ENCODE measurements at places on chromosomes 7 and 10.
A peak's percentile ranks its signal among the peaks of the same experiment; 100 is the strongest.

DNA sequence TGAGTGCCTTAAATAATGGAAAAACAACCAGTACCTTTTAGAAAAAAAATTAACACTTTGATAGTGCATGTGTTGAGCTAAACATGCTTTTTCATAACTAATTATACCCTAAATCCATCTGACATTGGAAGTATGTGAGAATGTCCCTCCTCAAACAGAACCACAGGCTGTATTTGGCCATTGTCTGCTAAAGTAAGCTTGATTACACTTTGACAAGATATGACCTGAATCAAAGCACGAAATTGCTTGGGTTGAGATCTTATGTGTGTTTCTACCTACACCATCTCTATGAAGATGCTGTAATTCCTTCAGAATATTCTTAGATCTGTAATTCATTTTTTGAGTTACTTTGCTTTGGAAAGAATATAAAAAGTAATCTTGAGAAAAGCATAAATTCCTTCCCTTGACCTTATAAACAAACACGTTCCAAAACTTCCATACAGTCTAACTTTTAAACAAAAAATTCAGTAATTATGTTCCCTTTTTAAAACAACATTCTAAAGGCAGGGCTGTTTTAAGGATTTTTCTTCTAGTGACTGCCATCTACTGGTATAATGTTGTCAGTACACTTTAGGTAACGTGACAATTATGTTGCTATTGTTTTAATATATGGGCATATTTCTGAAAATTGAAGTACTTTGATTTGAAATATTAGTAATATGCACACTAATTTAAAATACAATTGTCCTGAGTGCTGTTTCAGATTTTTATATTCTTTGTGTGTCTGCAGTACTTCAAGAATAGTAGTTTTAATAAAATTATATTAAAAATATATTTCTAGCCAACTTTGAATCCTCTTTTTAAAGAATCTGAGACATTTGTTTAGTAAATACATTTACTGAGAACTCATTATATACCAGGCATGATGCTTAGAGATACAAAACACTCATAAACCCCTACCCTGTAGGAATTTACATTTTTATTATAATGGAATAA lies 20.9 kb downstream of the CD36 start:
- DNase-seq = no peak

DNA sequence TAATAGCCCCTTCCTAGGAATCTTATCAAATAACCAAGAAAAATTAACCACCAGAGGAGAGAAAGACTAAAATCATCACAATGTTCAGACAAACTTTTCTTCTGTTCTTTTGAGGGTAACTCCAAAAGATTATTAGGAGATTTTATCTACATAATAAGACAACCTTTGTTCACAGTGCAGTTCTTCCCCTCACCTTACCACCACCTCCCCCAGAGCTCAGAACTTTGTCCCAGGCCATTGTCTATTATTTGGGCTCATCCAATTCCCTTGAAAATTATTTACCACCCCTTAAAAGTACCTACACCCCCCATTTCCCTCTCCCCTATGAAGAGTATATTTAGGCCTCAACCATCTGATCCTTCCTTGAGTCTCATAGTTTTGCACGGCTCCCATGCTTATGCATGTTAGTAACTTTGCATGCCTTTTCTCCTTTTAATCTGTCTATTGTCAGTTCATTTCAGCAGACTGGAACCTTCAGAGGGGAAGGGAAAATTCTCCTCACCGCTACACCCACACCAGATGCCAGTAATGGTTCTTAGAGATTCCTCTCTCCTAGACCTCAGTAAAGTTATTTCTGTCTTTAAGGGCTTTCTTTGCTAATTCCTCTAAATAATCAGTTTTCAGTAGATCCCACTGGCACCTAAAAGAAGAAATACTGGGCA lies 234.9 kb downstream of the SKIDA1 start:
- no peak for DNase-seq

- DNase-seq = no peak
Observed at GRCh38 chr7:135964791-135965190, 12.4 kb downstream of the MTPN start.

DNA sequence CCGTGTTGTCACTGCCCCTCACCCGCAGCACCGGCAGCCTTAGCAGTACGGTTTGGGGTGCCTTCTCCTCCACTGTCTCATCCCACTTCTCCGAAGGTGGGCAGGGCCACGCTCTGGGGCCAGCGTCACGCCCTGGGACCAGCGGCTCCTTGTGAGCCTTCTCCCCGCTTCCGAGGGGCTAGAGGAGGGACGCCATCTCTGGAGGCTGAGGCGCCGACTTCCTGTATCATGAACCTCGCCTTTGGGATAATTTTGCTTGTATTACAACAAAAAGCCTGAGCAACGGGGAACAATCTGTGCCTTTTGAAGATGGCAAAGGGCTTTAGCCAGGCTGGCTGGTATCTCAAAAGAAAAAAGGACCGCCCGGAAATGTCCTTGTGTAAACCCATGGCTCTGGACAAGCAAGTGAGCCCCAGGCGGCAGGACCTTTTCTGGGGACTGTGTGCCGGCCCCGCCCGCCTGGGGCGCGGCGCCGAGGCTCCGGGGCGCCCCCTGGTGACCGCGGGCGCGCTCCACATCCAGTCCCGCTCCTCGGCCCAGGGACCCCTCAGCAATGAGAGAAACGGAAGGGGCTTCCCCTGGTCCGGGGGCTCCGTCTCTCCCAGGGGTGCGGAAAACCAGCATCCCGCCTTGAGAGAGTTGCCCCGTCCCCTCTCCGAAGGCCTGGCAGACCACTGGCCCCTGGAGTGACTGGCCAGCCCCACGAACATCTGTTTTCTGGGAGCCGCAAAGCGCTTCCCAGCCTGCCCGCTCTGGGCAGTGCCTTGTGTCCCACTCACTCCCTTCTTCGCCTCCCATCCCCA lies 3.8 kb downstream of the DEPP1 start:
- no peak for DNase-seq

- peak; percentile 69 for DNase-seq
Observed at GRCh38 chr10:88064608-88065382, 201.4 kb downstream of the PTEN start.

DNA sequence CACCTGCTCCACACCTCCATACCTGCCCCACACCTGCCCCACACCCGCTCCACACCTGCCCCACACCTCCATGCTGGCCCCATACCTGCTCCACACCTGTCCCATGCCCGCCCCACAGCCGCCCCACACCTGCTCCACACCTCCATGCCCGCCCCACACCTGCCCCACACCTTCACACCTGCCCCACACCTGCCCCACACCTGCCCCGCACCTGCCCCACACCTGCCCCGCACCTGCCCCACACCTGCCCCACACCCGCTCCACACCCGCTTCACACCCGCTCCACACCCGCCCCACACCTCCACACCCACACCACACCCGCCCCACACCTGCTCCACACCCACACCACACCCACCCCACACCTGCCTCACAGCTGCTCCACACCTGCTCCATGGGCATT lies 53.0 kb downstream of the PARP12 start:
- no peak for DNase-seq

DNA sequence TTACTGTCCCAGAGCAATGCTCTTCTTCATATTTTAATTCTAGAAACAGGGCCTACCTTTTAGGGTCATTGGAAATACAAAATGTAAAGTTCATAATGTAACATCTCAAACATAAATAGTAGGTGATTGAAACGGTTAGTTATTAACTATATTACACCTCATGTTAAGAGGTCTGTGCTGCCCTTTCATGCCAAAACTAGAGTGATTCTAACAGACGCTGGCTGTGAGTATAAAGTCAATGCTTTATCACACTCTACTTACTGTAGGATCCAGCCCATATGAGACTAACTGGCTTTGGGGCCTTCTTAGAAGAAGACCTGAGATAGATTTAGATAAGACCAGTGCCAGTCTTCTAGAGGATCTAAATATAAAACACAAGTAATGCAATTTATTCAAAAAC lies 966.1 kb upstream of the SORCS1 start:
- DNase-seq = no peak

DNA sequence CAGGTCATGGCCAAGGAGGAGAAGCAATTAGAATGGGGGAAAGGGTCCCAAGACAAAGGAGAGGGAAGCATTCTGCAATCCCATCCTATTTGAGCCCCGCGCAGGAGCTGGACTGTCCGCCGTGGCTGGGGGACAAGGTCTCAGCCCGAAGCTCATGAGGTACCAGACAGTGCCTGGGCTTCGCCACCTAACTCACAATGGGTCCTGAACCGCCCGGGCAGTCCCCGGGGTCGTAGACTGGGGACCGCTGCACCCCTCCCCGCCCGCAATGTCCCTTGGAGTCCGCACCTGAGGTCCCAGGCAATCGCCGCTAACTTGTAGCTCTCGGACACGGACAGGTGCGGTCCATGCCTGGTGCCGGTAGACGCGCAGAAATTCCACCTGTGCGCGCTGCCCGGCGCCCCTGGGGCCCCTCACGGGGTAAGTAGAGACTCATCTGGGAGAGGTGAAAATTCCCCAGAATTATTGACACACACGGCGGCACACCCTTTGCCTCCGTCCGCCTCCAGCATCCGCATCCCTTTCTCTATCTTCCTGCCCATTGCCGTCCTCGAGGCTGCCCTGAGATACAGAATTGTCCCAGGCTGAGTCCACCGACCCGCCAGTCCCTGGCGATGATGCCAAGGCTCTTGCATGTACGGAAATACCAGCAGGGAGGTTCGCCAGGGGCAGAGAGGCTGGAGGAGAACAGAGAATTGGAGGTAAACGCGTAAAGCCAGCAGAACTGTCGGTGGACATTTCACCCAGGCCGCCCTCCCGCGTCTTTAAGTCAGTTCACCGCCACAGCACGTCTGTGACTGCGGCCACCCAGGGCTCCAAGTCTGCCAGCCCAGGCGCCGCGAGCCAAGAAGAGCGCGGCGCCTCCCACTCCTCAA lies 1.8 kb downstream of the CHRM2 start:
- no peak for DNase-seq

DNA sequence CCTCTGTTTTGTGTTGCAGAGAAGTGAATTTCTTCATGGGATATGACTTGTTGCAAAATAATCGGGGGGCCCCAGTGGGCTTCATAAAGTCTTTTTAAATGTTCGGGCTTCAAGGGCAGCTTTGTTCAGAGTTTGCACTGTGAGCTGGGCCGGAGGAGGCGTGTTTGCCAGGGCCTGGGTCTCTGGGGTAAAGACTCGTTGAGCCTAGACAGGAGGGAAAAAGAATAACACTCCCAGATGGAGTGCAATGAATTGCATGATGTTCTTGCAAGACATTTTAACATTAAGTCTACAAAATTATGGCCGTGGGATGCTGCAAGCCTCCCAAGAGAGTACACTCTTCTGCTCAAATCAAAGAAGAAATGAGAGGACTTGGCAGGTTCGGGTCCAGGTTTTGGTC lies 23.6 kb downstream of the BMPER start:
- no peak for DNase-seq

- DNase-seq = no peak
Observed at GRCh38 chr7:121447911-121448300, 51.8 kb upstream of the FAM3C start.
